ENCODE measurements at places on chromosomes 3 and 15.

DNA sequence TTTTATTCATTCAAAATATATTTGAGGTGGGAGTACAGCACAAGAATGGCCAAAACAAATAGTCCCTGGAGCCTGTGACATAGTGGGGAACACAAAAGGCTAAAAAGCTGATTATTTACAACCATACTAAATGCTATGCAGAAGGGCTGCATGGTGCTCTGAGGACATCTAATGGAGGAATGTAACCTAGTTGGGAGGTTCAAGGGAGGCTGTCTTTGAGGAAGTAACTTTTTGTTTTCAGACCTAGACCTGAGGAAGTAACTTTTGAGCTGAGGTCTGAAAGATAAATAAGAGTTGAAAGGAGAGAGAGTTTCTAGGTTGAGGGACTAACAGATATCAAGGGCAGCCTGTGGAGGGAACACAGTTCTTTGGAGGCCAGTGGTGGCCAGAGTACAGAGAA is 34.8 kb upstream of the RASA2 start:
- no peak for DNase-seq

DNA sequence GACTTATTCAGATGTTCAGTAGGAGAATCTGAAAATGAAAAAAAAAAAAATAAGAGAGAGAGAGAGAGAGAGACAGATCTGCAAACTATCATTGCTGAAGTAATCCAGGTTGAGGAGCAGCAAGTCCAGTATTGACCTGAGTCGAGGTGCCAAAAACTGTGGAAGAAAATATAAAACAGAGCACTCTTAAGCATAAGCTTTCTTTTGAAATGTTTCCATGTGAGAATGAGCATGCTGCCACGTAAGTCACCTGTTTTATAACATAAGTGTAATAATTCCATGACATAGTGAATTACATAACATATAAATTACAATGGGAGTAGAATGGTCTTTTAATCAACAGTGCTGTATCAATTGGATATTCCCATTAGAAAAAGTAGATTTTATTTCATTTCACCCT is 218.2 kb downstream of the BCHE start:
- DNase-seq: no peak

DNA sequence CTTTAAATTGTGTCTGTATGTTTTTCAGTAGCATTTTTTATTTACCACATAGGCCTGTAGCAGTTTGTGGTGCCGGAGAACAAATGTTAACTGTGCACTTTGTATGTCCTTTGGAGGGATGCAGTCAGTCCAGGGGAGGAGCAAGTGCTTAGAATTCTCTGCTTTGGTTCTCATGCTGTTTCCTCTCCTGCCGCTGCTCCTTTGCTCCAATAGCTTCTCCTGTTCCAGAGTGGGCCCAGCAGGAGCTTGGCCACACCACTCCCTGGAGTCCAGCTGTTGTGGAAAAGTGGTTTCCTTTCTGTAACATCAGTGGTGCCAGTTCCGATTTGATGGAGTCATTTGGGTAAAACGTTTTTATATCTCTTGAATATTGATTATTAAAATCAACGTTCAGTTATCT is 16.6 kb downstream of the TICRR start:
- no peak for DNase-seq

DNA sequence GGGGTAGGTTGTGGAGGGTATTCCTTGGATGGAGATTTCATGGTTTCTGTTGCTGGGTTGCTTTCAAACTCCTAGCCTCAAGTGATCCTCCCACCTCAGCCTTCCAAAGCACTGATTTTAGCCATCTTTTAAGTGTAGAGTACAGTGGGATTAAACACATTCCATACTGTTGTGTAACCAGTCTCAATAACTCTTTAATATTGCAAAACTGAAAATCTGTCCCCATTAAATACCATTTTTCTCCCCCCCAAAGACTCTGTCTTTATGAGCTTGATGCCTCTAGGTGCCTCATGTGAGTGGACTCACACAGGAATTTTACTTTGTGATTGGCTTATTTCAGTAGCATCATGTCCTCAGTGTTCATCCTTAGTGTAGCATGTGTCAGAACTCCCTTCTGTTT is 74.7 kb upstream of the ATP10A start:
- no peak for DNase-seq

GRCh38 chr3:106719077-106719476 is 658.2 kb upstream of the CCDC54 start:
- no peak for DNase-seq

DNA sequence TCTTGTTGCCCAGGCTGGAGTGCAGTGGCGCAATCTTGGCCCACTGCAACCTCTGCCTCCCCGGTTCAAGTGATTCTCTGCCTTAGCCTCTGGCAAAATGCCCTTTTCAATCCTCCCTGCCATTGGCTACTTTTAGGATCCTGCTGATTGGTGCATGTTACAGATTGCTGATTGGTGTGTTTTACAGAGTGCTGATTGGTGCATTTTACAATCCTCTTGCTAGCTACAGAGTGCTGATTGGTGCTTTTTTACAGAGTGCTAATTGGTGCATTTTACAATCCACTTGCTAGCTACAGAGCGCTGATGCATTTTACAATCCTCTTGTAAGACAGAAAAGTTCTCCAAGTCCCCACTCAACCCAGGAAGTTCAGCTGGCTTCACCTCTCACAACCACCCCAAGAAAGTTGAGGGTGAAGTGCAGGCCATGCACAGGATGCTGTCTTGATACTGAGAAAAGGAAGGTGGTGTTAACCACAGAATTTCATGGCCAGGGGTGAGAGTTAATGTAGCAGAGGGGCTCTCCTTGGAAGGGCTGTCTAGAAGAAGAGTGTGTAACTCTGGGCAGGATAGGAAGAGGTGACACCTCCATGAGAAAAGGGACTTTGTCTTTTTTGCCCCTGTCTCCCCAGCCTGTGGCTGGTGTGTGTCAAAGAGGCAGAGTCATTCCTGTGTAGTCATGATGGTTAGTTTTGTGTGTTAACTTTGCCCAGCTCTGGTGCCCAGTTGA is 145.9 kb downstream of the APBA2 start:
- no peak for DNase-seq

DNA sequence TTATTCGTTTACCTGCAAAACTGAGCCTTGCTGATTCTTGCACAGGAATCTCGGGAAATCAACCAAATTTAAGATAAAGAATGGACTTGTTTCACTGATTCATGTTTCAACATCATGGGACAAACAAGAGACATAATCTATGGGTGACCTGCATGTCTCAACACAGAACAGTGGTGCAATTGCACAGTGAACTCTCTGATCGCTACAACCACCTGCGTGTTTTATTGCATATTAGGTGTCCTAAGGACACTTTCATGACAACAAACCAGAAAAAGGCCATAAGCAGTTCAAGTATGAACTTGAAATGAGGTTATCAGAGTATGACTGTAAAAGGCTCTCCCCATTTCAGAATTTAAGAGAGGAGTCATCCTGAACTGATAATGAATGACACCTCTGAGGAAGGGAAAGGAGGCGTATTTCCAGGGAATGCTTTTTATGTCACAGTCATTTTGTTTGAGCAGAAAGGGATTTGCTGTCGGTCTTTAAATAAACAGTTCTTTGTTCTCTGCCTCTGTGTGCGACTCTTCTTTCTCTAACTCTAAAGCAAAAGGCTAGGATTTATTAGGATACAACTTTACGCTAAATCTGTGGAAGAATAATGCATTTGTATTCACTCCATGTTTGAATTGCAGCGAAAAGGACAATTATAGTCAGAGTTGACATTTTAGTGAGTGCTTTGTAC is 167.2 kb downstream of the RBMS3 start:
- no peak for DNase-seq

DNA sequence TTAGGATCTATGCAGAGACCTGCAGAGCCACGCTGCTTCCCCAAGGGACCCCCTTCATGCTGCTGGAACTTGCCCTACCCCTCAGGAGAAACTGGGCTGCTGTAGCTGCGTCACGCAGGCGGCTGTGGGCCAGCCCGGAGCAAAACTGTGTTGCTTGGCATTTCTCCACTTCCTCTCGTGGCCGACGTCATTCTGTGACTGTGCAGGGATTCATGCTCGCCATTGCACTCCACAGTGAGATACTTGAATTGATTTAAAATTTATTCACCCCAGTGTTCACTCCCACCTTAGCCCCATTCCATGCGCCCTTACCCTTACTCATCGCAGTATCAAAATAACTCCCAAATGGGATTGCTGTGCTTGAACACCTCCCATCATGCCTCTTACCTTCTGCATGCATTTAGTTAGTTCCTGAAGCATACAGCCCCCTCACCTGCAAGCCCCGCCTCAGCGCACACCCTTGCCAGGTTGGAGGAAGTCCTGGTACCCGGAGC is 45.7 kb downstream of the TMEM44 start:
- no peak for DNase-seq

DNA sequence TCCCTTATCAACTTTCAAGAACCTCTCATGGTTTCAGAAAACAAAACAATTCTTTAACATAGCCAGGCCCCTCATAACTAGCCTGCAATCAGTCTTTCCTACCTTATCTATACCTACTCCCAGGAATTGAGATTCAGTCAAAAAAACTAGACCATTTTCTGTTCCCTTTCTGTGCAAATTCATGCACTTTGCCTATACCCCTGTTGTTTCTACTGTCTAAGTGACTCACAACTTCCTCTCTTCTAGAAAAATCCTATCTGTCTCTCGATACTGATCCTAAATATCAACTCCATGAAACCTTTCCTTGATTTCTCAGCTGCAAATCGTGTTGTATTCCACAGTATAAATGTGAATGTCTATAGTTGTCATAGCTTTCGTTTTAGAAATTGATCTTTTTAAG is 10.9 kb upstream of the IL1RAP start:
- no peak for DNase-seq

All from stimulated activated CD8-positive, alpha-beta memory T cell treated with anti-CD3 and anti-CD28 coated beads, Interleukin-4, amount 100 ng/mL, for 4 hours (primary cell).